ENCODE measurements at places on chromosomes 1 and 21.

GRCh38 chr1:210532223-210532598, 203.5 kb downstream of the HHAT start:
- no peak for DNase-seq

- DNase-seq, result no peak
These were observed 437.9 kb upstream of the PLXNA2 start for GRCh38 chr1:208681878-208682663.

GRCh38 chr1:198620951-198621824, 17.7 kb upstream of the PTPRC start:
- no peak for DNase-seq

DNA sequence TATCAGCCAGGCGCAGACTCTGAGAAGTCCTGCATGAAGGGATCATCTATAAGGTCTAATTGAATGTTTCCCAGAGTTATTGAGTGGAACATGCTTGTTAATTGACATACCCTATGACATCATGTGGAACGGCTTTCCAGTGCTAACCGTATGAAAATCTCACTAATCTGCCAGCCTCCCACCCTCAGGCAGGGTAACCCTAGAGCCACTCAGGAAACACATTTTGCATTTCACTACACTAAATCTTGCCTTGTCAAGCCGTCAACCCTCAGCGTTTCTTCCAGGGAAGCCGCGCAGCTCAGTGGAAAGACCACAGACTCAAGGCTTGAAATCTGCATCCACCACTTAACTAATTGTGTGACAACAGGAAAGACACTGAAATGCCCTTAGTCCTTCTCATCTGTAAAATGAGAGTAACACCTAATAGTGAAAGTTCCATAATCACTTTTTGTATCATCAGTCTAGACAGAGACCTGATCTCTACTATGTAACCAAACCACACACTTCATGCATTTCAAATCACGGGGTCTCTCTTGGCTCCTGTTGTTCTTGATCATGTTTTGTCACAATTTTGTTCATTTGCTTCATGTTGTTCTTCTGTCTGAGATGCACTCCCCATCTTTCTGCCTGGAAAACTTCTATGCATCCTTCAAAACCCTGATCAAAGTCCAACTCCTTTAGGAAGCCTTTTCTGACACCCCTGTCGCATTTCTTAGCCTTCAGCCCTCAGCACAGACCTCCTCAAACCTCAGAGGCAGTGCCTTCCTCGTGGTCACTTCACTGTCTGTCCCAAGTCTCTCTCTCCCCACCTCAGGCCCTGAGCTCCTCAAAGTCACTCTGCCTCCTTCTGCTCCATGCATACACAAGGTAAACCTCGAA, 246.5 kb downstream of the TOMM20 start:
- DNase-seq, result no peak

GRCh38 chr1:56921479-56921878, 44.3 kb downstream of the C8B start:
- no peak for DNase-seq

GRCh38 chr1:229223498-229223897, 47.4 kb upstream of the RAB4A start:
- DNase-seq, result no peak

- DNase-seq, result no peak
These were observed 77.1 kb downstream of the XCL2 start for GRCh38 chr1:168466714-168467131.

DNA sequence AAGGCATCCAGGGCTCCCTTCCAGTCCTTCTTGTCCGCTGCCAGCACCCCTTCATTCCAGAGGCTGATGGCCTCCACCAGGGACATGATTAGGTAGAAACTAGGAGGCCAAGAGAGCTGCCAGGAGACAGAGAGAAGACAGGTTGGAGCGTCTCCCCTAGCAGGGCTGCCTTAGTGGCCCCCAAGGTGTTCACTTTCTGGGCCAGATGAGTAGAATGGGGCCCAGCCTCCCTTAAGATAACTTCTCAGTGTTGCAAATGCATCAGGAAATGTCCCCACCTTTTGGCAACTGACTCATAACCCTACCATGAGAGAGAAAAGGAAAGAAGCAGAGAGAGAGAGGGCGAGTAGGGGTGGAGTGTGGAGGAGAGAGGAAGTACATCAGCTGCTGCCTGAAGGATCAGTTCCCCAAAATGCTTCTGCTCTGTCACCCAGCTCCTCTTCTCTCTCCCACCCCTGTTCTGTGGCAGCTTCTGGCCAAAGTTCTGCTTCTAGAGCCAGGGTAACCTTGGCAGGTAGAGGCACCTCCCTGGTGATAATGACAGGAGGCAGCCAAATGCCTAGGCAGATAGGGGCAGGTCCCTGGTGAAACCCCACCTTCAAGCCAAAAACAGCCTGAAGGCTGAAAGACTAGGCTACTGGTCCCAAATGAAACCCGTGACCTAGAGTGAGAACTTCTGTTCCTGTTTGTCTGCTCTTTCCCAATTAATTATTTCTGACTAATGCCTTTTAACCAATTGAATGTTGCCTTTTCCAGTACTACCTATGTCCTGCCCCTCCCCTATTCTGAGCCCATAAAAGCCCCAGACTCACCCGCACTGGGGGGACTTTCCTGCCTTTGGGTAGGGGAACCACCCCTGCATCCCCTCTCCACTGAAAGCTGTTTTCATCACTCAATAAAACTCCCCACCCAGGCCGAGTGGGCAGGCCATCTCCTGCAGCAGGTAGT, at the start of gene NCF2:
Gene NCF2, minus strand, starts transcription at position 216 of the 948 bp plus-strand sequence. Its CDS starts 130 bp downstream, at position 86.
- DNase-seq, result no peak

DNA sequence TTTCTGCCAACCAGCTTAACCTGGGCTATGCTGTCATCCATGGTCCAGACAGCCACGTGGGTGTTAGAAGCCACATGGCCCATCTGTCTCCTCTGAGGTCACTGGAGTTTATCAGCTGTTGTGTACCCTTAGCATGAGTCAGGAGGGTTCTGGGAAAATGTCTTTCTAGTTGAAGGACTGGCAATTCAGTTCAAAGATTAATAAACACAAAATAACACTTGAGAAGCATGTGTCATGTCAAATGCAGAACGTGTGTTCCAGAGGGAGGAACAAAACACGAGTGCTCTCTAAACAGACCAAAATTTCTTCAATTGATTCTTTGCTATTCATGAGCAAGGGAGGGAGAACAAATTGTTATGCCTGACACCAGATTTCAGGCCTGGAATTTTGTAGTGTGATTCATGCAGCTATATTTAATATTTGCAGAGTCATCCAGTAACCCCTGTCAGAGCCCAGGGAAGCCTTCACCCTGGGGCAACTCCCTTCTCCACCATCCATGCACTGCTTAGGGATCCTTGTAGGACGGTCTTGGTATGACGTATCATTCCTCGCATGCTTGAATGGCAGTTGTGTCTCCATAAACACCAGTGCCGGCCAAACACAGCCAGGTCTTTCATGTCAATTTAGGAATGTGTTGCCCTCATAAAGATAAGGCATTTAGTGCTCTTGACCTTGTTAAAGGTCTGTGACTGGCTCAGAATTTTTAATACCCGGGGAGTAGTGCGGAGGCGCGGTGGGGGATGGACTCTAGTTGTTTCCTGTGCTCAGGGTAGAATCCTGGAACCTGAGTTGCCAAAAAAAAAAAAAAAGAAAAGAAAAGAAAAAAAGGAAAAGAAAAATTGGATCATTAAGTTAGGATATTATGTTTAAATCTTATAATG, 27.7 kb upstream of the DYRK1A start:
- DNase-seq, result peak; percentile 85

GRCh38 chr1:167856711-167857418, 57.1 kb downstream of the ADCY10 start:
- DNase-seq, result no peak

DNA sequence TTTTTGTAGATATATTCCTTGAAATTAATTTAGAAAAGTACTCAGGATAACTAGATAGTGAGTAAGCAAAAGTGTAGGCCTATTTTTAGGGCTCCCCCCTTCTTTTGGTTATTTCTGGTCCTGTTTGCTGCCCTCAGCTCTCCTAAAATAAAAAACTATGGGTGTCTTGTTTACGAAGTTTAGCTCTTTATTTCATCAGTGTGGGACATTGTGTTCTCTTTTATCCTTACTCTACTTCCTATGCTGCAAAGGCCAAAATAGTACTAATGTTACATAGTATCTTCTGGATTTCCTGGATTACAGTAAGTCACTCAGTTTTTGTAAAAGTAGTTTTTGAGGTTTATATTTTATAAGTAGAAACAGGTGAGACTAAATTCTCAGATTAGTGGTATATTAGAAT, 15.4 kb downstream of the CEP350 start:
- no peak for DNase-seq

DNA sequence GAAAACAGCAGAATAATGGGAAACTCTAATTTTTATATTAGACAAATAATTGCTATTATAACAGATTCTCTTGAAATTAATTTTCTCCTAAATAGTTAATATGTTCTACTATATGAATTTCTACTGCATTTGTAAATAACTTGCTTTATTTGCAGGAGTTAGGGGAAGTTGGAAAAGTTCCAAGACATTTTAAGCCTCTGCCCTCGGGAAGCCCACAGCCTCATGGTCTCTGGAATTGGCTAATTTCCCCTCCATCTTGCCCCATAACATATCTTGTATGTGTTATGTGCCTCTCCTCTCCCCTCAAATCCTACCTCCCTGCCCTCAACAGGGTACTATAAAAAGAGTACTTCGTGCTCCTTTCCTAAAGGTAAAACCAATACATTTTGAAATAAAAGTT, 271.4 kb upstream of the NR5A2 start:
- no peak for DNase-seq

DNA sequence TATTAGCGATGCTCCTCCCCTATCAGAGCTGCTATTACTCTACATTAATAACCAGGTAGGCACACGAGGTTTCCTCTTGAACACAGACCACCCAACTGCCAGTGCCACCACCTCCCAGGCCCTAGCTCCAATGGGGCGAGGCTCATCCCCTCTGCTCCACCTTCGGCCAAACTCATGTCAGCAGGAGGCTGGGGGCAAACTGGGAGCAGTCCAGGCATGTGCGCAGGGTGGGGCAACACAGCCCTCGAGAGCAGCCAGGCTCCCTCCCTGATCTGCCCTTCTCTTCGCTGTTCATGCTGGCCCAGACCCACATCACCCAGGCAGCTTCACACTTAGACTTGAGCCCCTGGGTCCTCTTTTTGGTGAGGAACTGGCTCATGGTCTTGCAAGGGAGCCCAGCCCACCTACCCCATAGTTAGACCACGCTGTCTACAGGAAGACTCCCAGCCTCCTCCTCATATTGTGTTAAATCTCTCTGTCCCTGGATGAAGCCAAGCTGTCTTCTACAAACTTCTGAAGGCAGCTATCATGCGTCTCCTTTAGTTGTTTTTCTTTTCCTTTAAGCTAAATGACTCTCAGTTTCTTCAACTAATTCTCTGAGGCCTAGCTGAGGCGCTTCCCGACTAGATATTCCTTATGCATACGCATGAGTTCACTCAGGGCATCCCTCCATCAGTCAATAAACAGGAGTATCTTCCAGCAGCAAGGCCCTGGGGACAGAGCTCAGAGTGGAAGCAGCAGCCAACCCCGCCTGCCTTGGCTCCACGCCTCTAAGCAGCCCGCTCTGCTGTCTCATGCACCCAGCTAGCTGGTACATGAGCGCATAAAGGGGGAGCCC, 12.0 kb downstream of the TMEM9 start:
- DNase-seq, result no peak

GRCh38 chr1:8312235-8313218, 5.4 kb upstream of the SLC45A1 start:
- DNase-seq, result no peak

GRCh38 chr21:41664881-41665765, 101.7 kb downstream of the RIPK4 start:
- no peak for DNase-seq

DNA sequence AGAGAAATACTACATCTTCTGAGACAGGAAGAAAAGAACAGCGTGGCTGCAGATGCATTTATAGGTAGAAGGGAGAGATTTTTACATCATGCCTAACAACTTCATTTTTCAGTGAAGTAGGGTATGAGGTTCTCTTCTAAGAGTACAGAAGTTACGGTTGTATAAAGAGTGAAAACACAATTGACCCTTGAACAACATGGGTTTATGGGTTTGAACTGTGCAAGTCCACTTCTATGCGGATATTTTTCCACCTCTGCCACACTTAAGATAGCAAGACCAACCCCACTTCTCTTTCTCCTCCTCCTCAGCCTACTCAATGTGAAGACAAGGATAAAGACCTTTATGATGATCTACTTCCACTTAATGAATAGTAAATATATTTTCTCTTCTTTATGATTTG, 64.5 kb downstream of the RPAP2 start:
- DNase-seq, result no peak

GRCh38 chr1:8089535-8090228, 63.6 kb upstream of the ERRFI1 start:
- DNase-seq, result no peak

DNA sequence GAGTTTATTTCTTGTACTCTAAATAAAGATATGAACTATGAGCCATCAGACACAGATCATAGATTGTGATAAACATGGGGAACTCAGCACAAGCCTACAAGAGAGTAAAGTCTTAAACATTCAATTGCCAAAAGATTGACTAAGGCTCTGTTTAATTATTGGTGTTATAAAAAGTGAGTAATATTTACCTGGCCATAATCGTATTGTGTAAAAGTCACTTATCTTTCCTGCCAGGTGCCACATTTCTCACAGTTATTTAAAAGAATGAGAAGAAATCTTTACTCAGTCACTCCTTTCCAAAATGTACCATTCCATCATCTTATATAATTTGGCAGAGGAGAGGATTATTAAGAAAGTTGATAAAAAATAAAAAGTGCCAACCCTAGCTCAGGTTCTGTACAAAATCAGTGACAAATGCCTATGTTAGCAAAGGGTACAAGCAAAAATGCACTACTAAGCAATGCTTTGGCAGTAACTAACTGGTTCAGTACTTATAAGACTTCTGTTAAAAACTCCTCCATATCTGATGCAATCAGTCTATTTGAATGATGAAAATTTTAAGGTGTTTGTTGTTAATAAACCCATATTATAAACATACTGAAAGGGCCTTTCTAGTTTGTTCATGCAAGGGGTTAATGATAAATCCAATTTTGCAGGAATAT, 5.8 kb upstream of the NR5A2 start:
- DNase-seq, result no peak

DNA sequence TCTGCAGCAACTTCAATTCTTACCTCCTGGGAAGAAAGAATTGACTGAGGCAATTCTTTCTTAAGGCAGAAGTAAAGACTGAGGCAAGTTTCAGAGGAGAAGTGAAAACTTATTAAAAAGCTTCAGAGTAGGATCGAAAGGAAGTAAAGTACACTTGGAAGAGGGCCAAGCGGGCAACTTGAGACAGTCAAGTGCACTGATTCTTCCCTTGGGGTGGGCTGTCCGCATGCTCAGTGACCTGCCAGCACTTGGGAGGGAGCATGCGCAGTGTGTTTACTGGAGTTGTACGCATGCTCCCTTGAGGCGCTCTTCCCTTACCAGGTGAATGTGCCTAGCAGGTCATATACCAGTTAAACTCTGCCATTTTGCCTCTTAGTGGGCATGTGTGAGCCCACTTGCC, 55.3 kb upstream of the NBPF3 start:
- no peak for DNase-seq

GRCh38 chr1:89708751-89709375, 75.9 kb downstream of the LRRC8C start:
- no peak for DNase-seq

- DNase-seq, result no peak
These were observed 48.5 kb downstream of the COL18A1 start for GRCh38 chr21:45453308-45453950.

GRCh38 chr1:12754738-12755137, 8.7 kb downstream of the CFAP107 start:
- no peak for DNase-seq
